ENCODE measurements at places on chromosomes 1 and 21.

DNA sequence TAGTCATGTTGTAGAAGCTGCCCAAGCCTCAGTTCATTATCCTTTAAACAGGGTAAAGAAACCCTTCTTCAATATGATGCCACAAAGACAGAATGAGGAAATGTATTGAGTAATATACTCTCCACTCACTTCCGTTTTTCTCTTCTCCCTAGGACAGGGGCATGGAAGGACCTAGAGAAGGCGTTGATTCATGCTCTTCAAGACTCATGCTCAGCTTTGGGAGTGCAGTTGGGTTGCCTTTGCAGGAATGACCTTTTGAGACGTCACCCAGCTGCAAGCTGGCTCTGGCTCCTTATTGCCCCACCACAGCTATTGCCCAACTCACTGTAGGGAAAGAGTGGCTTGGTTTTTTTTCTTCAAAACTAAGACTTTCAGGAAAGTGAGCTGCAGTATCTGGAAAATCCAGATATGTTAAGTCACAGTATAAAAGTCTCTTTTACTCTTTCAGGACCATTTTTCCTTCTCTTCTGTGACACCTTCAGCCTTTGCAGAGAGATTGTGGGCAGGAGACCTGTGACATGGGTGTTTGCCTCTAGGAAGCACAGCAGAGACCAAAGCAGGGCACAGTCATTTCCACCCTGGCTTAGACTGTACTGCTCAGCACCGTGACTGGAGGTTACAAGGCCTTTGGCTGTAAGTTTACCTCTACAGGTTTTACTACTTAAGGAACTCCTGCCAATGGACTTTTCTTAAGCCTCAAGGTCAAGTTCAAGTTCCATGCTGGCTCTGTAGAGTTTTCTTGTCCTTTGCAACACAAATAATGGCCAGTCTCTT is 39.5 kb downstream of the XCL2 start:
- DNase-seq: peak; percentile 8

DNA sequence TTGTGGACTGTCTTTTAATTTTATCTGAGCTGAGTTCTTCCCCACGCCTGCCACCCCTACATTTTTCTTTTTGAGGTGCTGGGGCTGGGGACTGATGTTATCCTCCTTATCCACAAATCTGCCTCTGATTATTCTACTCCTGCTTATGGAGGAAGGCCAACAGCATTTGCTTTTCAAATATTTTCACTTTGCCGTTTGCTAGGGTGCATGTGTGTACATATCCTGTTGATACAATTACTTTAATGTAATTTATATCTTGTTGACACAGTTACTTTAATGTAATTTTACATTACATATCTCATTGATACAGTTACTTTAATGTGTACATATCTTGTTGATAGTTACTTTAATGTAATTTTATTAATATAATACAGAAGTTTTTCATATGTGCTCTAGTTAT is 36.2 kb downstream of the PRRC2C start:
- no peak for DNase-seq

DNA sequence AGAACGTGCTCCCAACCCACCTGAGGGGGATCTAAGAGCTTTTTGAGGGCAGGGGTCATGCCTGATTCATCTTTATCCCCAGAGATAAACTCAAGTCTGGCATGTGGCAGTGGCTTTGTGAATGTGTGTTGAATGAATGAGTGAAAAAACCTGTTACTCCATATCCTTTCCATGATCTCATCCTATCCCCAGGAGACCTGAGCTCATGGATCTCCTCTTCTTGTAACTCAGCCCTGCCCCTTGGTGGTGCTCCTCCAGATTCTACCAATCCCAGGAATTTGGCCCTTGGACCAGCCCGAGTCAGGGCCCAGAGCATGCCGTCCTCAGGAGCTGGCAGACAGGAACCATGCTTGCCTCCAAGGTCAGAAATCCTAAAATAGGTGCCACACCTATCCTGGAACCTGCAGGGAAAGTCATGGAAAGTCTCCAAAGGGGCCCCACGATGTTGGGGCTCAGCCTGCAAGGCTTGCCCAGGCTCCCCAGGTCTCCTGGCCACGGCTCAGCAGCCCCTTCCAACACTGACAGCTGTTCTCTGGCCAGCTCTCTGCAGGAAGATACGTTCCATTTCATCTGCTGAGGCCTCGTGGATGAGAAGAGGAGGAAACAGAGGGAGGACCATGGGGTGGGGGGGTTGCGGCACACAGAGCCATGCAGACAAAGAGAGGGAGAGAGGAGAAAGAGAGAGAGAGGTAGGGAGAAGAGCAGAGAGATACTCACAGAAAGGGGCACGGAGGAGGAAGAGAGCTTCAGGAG is 214.6 kb downstream of the TRABD2B start:
- DNase-seq: peak; percentile 51

DNA sequence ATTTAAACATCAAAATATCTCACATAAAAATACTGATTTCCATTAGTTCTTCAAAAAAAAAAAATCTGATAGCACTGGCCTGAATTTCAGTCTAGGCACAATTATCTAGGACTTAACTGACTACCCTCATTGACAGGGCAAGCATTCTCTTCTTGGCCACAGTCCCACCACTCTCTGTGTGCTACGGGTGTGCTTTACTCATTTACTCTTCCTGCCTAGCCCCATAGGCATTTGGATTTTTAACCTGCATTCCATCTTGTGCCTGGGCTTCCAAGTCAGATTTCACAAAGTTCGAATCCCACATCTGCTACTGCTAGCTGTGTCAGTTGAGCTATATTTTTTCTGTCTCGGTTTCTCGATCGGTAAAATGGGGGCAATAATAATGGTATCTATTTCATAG is 38.0 kb downstream of the PTPN14 start:
- DNase-seq: no peak

GRCh38 chr1:220733086-220733601 is 15.0 kb upstream of the MTARC2 start:
- peak; percentile 82 for DNase-seq

DNA sequence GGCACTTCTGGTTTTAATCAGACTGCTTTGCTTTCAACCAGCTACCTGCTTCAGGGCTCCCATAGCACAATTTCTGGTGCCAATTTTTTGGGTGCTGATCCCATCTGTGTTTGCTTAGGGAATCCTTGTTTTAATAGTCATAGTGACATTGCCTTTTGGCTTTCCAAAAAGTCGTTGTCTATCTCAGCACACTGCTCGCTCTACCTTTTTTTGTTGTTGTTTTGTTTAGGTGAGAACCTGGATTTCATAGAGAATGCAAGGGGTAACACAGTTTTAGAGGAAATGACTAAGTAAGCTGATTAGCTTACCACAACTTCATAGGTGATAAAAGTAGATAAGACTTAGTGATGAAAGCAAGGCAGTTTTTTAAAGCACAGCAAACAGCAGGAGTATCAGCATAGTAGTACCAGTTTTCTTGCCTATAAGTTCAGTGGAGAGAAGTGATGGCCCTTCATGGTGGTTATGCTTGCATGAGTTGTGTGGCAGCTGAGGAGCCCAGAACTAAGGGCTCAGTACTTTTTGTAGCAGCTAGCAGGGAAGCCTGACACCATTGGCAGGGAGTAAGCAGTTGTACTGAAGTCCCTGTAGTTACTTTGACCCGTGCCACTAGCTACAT is 31.3 kb downstream of the NEK7 start:
- DNase-seq: no peak

GRCh38 chr1:233443040-233443760 is 115.7 kb downstream of the MAP3K21 start:
- no peak for DNase-seq

GRCh38 chr1:85865213-85865612 is 157.0 kb upstream of the ZNHIT6 start:
- DNase-seq: peak; percentile 61

DNA sequence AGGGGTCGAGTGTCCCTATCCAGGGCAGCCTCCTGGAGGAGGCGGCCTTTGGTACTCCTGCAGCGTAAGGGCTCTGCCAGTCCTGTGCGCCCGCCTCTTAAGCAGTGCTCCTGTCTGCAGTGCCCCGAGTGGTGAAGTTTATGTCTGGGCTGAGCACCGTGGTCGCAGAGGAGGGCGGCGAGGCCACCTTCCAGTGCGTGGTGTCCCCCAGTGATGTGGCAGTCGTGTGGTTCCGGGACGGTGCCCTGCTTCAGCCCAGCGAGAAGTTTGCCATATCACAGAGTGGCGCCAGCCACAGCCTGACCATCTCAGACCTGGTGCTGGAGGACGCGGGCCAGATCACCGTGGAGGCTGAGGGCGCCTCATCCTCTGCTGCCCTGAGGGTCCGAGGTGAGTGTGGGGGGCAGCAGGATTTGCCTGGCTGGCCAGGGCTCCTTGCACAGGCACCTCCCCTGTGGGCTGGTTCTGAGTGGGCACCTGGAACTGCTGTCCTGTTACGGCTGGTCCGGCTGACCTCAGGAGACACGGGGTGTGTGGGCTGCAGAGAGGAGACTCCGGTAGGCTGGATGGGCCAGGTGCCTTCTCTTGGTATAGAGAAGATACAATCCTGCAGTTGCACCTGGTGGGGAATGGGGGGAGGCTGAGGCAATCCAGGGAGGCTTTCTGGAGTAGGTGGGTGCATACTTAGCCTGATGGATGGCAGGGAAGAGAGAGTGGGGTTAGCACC is 66.8 kb downstream of the OBSCN start:
- no peak for DNase-seq

- peak; percentile 90 for DNase-seq
Observed at GRCh38 chr1:65820983-65821382, 28.3 kb downstream of the PDE4B start.

- no peak for DNase-seq
Observed at GRCh38 chr1:192849011-192849410, 40.2 kb downstream of the RGS2 start.

DNA sequence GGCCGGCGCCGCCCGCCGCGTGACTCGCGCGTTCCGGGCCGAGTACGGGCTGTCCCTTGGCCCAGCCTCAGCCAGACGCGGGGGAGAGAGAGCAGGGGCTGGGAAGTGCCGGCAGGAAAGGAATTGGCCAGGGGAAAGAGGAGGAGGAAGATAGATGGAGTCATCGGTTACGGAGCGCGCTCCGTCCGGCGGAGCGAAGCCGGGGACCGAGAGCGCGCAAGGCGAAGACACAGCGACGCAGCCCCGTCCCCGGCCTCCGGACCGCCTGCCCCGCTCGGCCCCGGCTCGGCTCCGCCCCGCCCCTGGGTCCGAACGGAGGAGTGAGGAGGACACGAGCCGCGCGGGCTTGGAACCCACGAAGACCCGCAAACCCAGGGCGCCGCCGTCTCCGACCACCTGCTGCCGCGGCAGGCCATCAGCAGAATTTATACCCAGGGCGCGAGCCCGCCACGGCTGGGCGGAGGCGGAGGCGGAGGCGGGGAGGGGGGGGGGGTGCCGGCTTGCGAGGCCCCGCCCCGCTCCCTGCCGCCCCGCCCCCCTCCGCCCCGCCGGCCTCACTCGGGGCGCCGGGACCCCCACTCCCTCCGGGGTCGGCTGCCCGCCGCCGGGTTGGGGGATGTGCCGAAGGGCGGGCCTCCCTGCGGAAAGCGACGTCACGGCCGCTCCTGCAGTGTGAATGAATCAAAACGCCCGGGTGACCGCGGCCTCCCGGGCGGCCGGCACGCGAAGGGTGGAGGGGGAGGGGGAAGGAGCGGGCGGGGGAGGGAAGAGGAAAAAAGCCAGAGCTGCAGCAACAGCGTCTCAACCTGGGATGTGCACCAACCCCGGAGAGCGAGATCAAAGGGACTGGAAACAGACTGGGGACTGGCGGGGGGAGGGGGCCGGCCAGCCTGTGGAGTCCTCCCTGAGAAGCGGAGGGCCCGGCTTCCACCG is at the start of gene LHX4:
LHX4 (plus strand) TSS at position 782 of the 933 bp plus-strand sequence. CDS start 266 bp downstream, outside the sequence.
- DNase-seq: peak; percentile 20

DNA sequence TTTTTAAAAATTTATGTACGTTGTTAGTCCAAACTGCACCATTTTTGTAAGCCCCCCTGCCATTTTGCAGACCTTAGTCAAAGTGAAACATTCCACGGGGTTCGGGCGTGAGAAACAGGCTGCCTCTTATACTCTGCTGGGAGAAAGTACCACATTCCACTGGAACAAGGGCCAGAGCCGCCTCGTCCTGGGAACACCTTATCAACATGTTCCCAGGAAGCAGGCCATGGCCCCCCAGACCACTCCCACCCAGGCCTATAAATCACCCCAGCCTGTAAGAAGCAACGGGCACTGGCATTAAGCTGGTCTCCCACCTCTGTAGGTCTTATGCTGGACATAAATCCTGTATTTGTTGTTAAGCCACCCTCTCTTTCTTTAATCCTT is 854 bp upstream of the ZRANB2 start:
- DNase-seq: no peak

- no peak for DNase-seq
Observed at GRCh38 chr1:206867239-206867638, 1.8 kb downstream of the IL20 start.

DNA sequence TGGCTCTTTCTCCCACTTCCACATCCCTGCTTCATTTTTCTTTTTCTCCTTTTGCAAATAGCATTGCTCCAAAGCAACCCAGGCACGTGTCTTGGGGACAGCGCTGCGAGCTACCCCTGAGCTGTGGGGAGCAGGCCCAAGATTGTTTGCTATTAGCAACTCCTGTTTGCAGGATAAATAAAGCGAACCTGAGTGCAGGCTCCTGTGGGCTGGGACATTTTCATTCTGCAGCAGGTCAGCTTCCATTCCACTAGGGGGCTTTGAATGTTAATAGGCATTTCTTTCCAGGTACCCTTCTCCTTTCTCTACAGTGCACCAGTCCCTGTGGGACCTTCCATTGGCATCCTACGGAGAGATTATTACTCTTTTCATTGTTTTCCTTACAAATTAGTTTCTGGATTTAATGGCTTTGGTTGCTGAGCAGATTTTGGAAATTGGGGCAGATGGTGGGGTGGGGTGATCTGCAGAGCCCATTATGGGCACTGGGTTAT is 54.0 kb downstream of the OLFML3 start:
- peak; percentile 26 for DNase-seq

DNA sequence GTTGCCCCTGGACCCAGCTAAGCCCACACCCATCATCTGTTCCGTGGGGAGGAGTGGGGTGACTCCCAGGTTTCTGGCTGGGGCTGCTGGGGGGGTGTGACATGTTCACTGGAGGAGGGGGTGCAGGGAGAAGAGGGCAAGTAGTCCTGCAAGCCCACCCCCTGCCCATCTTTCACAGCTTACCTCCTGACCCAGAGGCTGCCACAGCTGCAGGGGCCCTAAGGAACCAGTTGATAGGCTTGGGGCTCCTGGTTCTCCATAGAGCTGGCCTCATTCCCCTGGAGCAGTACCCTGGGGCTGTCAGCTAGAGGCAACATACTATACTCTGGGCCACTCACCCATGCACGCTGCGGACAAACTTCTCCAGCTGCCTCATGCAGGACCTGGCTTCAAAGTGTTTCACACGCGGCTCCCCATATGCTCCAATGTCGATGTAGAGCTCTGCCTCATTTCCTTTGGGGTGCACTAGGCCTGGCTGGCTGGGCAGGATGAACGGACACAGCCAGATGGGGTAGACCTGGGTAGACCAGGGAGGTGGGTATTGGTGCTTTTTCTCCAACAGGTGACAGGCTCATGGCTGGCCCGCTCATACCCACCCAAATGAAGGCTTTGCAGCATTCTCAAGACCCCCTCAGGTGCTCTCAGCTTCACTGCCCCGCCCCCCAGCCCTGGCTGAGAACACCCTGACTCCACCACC is 33.8 kb downstream of the DHCR24 start:
- DNase-seq: no peak
